Metanephros (tissue), 2 donors: ENCODE measurements at places on chromosomes 7 and 10. TPM values are rescaled to one million over a fixed set of nuclear protein-coding genes. Genes with fewer than 3 reads are reported as not detected.

Gene AFAP1L2
- 41.6 TPM for total RNA-seq

Gene MXI1
- total RNA-seq, result 44.6 TPM

Gene C10orf62
- total RNA-seq, result 2.3 TPM

Gene RGS10
- 32.9 TPM for total RNA-seq

Gene PKD1L1
- 0.58 TPM for total RNA-seq

Gene MALRD1
- total RNA-seq, result 16.3 TPM

Gene KCNIP2
- 5.1 TPM for total RNA-seq

Gene AP5Z1
- 29.9 TPM for total RNA-seq

Gene THAP5
- total RNA-seq, result 28.8 TPM

Gene PAX4
- not detected for total RNA-seq

Gene AKR1C4
- total RNA-seq, result not detected

Gene NEUROG3
- total RNA-seq, result not detected

Gene DDC
- total RNA-seq, result 32.0 TPM

Gene STK32C
- 6.7 TPM for total RNA-seq

Gene LDB3
- 64.6 TPM for total RNA-seq

Gene ADCY1
- total RNA-seq, result 4.3 TPM
